NCI-H460 (cell line): ENCODE measurements at places on chromosomes 11 and 22. TPM values are rescaled to one million over a fixed set of nuclear protein-coding genes. Genes with fewer than 3 reads are reported as not detected.

- DNase-seq: no peak
These were observed 4.1 kb downstream of the FBXO3 start for GRCh38 chr11:33770236-33770635.

- DNase-seq: no peak
These were observed 27.9 kb upstream of the KRTAP5-7 start for GRCh38 chr11:71499125-71499524.

DNA sequence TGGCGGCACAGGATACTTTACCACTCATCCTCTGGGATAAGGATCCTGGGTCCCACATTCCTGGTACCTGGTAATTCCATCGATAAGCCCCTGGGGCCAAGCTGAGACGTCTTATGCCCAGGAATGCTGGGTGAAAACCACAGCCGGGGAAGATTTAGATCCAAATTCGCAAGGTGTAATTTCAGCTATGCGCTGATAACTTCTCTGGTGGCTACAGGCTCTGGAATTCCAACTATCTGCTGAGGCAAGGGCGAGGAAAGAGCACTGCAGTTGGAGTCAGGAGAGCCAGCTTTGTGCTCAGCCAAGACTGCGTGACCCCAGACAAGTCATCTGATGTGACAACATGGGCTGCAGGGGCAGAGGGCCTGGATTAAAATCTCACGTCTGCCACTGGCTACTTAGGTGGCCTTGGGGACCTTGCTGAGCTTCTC lies 9.9 kb upstream of the MYEOV start:
- DNase-seq: no peak

DNA sequence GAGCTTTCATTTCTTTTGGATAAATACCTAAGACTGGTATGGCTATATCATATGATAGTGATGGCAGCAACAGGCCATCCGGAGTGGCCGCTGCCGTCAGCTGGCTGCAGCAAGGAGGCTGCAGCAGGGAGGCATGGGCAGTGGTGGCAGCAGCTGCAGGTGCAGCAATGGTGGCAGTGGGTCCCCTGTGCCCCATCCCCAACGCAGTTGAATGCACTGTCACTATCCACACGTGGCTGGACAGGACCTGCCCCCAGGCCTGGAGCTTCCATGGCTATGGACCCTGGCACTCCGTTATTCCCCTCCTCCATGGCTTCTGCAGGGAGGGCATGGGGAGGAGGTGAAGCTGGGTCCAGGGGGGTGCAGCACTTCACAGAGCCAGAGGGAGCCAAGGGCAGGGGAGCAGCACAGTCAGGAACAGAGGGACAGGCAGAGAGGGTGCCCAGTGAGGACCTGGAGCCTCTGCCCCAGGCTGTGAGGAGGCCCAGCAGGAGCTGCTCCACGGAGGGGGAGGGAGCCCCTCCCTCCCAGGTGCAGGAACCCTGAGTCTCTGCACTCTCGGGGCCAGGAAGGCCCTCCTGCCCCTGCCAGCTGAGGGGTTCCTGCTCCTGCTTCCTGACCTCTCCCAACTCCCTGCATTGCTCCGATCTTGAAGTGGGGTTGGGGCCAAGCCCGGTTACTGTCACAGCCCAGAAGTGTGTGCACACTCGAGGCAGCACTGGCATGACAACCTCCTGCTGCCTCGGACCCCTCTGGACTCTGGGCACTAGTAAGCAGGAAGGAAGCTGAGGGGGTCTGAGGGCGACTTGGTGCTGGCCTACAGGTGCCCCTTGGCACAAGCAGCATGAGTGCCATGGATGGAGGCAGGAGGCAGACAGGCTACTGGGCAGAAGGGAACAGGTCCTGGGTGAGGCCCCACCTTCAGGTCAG lies 466.3 kb downstream of the GUCY1A2 start:
- DNase-seq: no peak

DNA sequence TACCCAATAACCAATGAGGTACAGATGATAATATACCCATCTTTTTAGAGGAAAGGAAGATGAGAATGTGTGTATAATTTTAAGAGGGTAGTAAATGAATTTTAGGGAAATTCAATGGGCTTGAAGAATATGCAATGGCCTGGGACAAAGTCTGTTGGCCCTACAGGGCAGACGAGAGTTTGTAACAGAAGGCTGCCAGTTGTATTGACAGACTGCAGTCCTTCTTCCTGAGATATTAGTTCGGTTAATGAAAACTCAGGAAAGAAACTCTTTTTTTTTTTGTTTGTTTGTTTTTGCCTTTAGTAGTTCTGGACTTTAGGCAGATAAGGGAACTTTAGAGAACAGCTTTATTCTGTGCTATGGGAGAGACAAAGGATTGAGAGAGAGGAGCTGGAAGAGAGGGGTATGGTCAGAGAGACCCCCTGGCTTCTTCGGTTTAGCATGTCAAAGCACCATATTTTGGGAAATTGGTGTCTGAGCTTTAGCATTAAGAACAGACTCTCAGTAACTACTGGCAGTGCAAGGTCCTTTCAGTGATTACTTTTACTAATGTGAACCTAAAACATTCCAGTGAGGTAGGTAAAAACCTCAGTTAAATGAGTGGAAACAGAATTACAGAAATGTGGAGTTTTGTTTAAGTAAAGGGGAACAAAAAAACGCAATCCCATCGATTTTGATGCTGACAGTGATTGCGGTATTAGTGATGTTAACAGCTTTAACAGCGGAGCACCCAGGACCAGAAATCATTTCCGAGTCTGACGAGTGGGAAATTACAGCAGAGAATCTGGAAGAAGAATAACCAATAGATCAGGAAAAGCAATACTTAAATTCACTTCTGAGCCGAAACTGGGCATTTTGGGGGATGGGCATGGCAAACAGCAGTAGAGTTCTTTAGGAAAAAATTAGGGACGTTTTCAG lies 644 bp upstream of the NAALAD2 start:
- DNase-seq: no peak

- no peak for DNase-seq
These were observed 90.8 kb downstream of the RNF169 start for GRCh38 chr11:74839446-74839845.

- no peak for DNase-seq
These were observed 88.1 kb downstream of the SBF2 start for GRCh38 chr11:10205928-10206327.

GRCh38 chr11:46306296-46306853 lies 28.9 kb downstream of the CREB3L1 start:
- no peak for DNase-seq

GRCh38 chr11:130738611-130739010 lies 177.7 kb downstream of the SNX19 start:
- DNase-seq: no peak

DNA sequence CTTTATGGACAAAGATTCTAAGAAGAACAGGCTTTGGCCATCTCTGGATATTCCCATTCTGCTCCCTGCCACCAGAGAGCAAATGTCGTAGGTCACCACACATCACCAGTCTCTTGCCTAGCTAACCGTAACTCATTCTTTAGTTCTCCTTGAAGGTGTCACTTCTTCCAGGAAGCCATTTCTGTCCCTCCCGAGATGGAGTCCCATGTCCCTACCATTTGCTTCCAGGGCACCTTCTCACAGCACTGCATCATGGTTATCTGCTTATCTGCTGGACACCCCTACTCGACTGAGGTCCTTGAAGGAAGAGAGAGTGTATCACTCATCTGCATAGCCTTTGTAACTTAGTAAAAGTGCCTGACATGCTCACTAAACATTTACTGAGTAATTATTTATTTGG lies 47.6 kb downstream of the FAM83F start:
- DNase-seq: no peak

- peak; percentile 74 for DNase-seq
These were observed 11.1 kb downstream of the TXN2 start for GRCh38 chr22:36470162-36470993.

GRCh38 chr22:22154040-22154439 lies 90.5 kb upstream of the VPREB1 start:
- DNase-seq: no peak

DNA sequence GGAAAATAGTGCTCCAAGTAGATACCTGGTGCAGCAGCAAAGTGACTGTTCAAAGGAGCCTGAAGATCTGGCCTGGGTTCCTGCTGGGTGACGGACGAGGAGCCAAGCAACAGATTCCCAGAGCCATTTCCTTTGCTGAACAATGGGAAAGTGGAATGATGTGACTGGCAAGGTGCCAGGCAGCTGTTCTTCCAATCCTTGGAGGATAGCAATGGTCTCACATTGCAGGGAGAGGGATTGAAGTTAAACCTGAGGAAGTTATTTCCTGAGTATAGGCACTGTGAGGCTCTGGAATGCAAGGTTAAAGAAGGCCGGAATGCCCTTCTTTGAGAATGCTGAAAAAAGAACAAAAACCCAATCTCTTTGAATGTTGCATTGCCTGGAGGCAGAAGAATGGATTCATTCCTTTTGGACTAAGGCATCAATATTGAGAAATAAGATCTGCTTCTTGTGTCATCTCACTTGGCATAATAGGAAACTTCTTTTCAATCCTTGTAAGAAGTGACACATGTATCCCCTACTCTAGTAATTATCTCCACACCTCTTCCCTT lies 223.8 kb downstream of the BLID start:
- no peak for DNase-seq

DNA sequence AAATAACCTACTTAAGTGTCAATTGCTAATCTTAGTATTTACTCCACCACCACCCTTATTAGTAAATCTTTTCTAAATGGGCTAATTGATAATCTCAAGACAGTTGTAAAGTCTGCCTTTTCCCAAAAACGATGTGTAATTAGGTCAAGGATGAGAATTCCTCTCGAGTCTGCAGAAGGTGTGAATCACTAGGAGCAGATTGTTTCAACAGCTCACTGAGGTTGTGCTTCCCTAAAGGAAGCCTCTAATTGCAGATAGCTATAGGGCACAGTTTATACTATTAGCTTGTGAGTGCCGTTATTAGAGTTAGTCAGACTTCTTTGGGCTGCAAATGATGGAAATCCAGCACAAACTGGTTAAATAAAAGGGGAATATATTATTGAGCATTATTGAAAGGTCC lies 84.9 kb downstream of the C11orf91 start:
- no peak for DNase-seq

DNA sequence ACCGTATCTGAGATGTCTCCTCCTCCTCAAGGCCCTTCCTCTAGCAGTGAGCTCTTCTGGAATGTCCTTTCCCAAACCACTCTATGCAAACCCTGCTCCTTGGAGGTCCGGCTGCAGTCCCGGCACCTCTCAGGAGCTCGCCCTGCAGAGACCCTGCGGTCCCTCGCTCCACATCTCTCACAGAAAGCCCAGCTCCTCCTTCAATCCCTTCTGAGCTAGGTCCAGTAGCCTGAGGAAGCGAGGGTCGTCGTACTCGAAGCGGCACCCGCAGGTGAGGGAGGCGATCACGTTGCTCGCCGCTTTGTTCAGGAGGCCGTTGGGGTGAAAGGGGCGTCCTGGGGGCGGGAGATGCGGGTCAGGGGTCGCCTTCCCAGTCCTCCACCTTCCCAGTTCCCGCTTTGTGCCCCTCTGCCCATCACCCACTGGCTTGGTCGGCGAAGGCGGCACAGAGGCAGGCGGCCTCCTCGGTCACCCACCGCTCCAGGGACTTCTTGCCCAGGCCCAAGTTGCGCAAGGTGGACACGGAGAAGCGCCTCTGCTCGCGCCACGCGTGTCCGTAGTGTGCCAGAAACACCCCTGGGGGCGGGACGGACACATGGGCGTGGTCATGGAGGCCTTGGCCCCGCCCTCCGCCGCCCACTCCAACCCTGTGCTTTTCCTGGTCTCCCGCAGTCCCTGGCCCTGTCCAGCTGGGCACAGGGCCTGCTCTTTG lies 21.5 kb upstream of the CYP2D6 start:
- DNase-seq: no peak

GRCh38 chr11:114216796-114217180 lies 79.4 kb upstream of the NNMT start:
- DNase-seq: no peak

DNA sequence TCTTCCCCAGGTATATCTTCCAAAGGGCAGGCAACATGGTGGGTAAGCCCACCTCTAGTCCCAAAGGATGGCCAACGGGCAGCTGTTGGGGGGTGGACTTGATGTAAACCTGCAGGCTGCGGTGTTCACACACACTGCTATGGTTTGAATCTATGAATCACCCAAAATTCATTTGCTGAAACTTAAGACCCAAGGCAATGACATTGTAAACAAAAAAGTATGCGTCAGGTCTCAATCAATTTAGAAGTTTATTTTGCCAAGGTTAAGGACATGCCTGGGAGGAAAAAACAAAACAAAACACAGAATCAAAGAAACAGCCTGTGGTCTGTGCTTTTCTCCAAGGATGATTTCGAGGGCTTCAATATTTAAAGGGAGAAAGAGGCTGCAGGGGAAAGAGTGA lies 18.3 kb downstream of the RCN1 start:
- no peak for DNase-seq

- no peak for DNase-seq
These were observed 419 bp downstream of the ANKRD49 start for GRCh38 chr11:94494126-94494680.

DNA sequence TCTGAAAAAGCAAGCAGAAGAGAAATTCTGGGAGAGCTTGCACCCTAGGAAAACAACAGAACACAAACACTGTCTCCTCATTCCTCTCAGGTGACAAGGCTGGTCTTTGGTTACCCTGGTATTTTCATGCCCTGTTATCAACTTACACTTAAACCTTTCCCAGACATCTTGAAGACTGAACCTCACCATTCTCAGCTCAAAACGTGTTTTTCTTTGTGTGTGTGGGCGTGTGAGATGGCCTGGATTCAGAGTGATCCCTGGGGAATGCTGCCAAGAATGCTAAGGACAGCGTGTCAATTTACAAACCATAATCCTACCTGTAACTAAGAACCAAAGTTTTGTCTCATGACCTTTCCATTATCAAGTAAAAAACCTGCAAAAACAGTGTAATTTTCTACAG lies 33.3 kb downstream of the ELF5 start:
- DNase-seq: no peak

- DNase-seq: no peak
These were observed 48.3 kb upstream of the PHOX2A start for GRCh38 chr11:72292106-72292785.

- DNase-seq: peak; percentile 73
These were observed 36.9 kb upstream of the CLPB start for GRCh38 chr11:72471005-72471898.

INSC gene
- 0.17 and 1.0 TPM in 2 replicates for total RNA-seq

LIPT2 gene
- 2.1 and 5.1 TPM in 2 replicates for total RNA-seq

OR4C11 gene
- total RNA-seq: not detected in 2 replicates

KCNK4 gene
- 0.10 TPM in 1 of 2 replicates, not detected in the other for total RNA-seq

LDHAL6A gene
- total RNA-seq: not detected in 2 replicates

ART1 gene
- not detected in 2 replicates for total RNA-seq

INPP5J gene
- total RNA-seq: 0.35 and 0.54 TPM in 2 replicates
